ENCODE measurements at places on chromosomes 2 and 18.

- no peak for DNase-seq
Measured at GRCh38 chr2:121182520-121182919, 102.5 kb downstream of the TFCP2L1 start.

- no peak for DNase-seq
Measured at GRCh38 chr2:70779911-70780545, 10.4 kb downstream of the FIGLA start.

DNA sequence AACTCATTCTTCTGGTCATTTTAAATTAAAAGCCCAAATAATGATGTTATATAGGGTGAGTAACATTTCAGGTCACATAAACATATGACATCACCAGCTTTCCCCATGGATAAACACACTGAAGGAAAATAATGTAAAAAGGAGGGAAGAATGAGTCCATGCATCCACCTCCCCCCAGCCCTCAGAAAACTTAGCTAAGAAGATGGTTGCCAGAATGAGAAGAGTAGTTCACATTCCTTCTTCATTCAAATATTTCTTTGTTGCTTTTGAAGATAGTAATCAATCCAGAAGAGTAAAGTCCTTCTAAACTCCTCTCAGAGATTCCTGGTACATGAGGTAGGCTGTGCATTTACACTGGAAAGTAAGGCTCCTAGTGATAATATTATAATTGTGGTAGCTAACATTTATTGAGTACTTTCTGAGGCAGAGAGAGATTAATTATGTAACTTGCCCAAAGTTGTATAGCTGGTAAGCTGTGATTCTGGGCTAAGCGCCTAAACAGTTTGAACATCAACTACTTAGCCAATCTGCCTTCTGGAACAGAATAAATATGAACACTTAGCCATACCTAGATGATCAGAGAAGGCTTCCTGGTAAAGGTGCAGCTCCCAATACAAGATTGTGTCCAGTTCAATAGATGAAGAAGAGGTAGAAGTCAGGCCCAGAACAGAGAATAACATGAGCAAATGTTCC, 256.7 kb upstream of the FN1 start:
- DNase-seq = no peak

DNA sequence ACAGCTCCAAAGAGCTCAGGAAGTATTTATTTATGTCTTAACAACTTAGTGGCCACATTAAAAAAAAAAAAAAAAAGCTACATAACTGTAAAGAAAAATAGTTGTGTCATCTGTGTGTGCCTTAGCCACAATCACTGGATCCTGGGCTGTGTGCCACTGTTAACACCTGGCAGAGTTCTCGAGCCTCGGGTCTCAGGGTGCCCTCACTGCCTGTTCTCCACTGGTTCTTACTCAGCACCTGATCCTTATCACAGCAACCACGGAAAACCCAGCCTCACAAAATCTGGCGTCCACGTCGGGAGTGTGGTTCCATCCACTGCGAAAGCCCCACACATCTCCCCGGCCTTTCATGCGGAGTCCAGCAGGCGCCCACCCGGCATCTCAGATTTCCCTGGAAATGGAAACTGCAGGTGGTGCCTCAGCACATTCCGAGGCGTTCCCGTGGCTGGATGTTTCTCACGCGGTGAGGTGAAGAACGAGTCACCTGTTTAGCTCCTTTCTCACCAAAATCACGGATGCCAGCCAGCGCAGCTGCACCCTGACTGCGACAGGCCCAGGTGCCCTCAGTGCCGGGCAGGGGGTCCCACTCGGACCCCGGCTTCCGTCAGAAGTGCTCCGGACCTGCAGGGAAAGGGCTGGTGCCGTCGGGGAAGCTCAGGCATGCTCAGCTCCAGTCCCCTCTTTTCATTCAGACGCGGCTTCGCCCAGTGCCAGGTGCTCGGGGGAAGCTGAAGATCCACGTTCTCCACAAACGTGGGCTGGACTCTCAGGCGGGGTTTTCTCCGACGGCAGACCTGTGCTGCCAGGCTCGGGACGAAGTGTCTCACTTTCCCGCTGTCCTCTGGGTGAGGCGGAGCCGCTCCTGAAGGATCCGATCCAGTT, 198.7 kb upstream of the SALL3 start:
- no peak for DNase-seq

- DNase-seq = no peak
Measured at GRCh38 chr2:176415174-176415895, 146.1 kb downstream of the MTX2 start.
